Anterior cingulate cortex (tissue), 58 donors: ENCODE measurements at places on chromosomes 2 and 18.
A peak's percentile ranks its signal among the peaks of the same experiment; 100 is the strongest.

DNA sequence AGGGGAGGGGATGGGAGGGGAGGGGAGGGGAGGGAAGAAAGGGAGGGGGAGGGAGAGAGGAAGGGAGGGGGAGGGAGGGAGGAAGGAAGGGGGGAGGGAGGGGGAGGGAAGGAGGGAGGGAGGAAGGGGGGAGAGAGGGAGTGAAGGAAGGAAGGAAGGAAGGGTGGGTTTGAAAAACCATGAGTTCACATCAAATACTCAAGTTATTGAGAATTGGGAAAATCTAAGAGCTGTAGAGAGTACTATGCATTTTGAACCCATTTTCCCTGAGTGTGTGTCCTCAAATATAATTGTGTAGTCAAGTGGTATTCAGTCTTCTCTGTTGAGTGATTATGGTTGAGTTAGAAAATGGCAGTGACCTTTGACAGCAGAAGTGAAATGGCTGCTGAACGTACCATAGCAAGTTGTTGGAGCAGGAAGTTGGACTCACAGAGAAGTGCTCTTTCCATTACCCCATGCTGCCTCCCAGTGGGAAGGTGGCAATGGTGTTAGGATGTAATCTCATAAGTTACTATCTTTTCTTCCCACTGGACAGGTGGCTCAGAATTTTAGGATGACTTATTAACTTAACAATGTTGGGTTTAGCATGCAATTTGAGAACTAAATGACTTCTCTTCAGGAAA lies 214.6 kb downstream of the SETBP1 start:
- DNase-seq: no peak

DNA sequence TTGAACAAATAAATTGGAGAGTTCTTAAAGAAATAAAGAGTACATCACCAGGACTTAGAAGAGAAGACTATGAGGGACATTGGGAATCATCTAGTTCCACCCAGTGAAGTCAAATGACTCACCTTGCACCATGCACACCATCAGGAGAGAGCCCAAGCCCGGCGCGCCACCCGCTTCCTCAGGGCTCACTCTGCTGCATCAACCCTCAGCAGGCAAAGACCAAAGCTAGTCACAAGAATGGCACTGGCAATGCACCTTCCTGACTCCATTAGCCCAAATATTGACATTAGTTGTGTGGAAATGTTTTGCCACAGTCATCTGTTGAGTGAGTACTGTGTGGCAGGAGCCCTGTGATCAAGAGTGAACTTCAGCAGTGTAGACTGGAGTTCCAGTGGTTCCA lies 7.1 kb upstream of the LYPD6B start:
- DNase-seq: no peak

DNA sequence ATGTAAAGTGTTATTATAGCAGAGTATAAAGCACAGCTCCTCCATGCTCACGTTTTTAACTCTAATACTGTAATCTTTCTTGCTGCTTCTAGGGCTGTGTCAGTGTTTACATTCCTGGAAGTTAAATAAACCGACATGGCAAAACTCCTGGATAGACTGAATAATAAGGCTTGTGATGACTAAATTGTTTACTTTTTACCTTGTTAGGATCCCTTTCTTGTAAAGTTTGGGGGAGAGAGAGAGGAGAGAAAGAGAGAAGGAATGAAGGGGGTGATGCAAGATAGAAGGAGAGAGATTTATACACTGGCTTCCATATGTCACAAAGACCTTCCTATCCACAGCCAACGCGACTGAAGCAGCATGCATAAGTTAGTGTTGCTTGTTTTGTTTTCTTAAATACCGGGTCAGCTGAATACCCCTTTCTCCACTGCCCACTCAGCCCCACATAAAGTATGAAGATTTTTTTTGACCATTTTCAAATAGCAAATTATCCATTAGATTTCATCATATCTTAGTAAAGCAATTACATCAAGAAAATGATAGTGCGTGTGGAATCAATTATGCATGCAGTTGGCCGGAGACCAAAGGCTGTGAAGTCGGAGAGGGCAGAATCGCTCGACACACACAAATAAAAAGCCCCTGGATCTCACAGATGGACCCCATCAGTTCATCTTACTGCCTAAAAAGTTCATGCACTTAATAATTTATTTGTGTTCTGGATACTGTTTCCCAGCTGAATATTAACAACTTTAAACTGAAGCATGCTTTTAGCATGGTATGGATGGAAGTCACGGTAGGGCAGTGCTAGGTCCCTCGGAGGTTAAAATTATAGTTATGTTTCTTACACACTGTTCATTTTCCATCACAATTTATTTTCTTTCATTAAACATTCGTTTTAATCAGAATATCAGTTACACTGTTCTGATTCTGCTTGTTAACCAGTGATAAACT lies 20.1 kb downstream of the BCL11A start:
- DNase-seq: no peak

- DNase-seq: no peak
These were observed 753 bp upstream of the HOXD3 start for GRCh38 chr2:176156301-176156806.

GRCh38 chr2:33336036-33336625 lies 140.3 kb upstream of the RASGRP3 start:
- DNase-seq: no peak

DNA sequence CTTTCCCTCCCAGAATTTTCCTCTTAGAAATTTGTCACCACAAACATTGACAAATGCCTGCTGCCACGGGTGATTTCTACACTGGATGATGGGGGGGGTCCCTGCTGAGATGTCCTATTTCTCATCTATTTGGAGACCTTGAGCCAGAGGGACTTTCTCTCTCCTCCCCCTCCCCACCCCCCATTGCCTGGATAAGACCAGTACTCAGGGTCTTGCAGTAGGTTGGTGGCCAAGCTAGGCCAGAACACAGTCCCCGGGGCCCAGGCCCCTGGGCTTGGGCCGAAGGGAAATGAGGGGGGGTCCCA lies 560 bp upstream of the DUSP2 start:
- no peak for DNase-seq

- no peak for DNase-seq
These were observed 426.7 kb upstream of the MYT1L start for GRCh38 chr2:2757764-2758163.

DNA sequence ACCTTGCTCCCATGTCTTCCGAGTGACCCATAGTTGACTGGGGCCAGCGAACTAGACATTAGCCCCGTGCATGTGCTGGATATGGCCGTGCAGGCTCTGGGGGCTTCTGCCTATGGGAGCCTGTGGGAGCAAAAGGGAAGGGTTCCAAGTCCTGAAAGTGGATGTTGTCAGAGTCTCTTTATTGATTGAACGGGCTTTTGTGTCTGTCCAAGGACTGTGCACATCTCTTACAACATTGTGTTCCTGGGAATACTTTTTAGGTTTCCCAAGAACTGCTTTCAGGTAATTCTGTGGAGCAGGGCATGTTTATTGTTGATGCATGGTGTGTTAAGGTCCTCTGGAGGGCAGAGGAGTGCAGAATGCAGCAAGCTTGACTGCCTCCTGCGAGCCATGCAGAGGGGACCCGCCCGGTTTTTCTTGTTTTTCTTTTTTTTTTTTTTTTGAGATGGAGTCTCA lies 5.0 kb downstream of the RNF144A start:
- no peak for DNase-seq

- DNase-seq: no peak
These were observed 138.2 kb downstream of the VAPA start for GRCh38 chr18:10051877-10052631.

GRCh38 chr18:61333271-61333745 lies at the start of gene CDH20:
Gene CDH20, plus strand, starts transcription at chr18:61333430.
- DNase-seq: peak; percentile 39
